ENCODE measurements at places on chromosomes 1 and 21. TPM values are rescaled to one million over a fixed set of nuclear protein-coding genes. Genes with fewer than 3 reads are reported as not detected.

The PADI1 gene
- not detected for total RNA-seq

The NR5A2 gene
- not detected for total RNA-seq

The PLA2G2A gene
- not detected for total RNA-seq

The CSF3R gene
- 0.31 TPM for total RNA-seq

The PTAFR gene
- total RNA-seq: 0.17 TPM

The SPRR2E gene
- not detected for total RNA-seq

The ANGPTL1 gene
- not detected for total RNA-seq

The PRMT2 gene
- total RNA-seq: 78.8 TPM

The PADI4 gene
- 1.2 TPM for total RNA-seq

The CACNA1S gene
- total RNA-seq: not detected
